Fibroblast of mammary gland (primary cell): ENCODE measurements at places on chromosomes 12 and 14.

DNA sequence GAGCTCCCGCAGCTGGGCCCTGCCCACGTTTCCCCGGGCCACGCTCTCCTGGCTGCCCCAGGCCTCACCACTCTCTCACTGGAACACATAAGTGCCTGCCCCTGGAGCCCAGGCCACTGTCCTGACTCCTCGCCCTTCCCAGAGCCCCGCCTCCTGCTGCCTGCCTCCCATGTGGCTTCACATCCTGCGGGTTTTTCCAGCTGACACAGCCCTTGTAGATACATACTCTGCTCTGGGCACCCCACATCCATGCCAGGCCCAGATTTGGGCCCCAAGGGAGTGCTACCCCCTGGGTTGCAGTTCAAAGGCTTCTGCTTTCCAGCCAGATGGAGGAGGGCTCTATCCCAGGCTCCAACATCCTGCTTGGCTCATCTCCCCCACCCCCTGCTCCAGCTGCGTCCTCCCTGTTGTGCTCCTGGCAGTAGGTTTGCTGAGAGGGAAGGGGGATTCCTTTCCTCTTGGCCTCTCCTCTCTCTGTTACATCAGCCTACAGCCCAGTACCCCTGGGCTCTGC lies 60.1 kb downstream of the TSPAN9 start:
- peak; percentile 55 for DNase-seq

GRCh38 chr12:132359551-132359950 lies 30.2 kb upstream of the GALNT9 start:
- DNase-seq: no peak

GRCh38 chr14:61703342-61704129 lies 8.2 kb downstream of the HIF1A start:
- no peak for DNase-seq

GRCh38 chr14:57502586-57503254 lies 9.1 kb upstream of the CCDC198 start:
- peak; percentile 73 for DNase-seq

DNA sequence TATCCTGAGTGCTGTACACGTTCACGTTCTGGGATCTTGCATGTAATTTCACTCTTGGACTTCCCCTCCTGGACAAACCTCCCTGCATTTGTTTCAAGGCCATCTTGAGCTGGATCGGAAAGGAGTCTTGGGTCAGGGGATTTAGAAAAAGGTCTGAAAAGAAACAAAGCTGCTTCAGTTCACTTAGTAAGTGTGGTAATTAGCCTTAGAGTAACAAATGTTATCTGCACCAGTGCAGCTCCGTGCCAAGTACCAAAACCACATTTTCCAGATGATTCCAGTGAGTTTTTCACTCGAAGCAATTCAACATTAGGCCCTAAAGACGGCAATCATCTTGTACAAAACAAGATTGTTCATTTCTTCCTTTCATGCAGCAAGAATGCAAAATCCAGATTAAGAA lies 39.4 kb upstream of the ATXN2 start:
- DNase-seq: no peak

GRCh38 chr14:36797634-36798033 lies 136.0 kb downstream of the PAX9 start:
- DNase-seq: no peak

DNA sequence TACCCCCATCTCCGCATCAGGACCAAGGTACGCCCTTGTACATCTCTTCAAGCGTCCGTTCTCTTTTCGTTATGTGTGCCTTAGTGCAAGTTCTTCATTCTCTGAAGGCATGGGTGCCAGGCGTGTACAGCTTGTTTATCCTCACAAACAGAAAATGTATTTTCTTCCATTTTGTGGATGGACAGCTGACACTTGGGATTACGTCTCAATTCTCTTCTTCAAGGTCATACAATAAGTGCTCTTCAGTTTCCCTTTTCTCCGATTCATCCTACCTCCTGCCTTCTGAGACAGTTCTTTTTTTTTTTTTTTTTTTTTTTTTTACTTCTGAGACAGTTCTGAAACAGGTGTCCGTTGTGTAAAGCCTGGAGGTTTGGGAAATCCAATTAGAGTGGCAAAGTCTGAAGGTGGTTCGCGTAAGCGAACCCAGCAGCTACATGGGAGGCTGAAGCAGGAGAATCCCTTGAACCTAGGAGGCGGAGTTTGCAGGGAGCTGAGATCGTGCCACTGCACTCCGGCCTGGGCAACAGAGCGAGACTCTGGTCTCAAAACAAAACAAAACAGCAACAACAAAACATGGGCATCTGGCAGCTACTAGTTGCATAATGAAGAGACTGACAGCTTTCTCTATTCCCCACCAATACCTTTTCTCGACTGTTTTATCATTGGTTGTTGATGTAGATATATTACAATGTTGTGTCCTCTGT lies 734 bp downstream of the COX6A1 start:
- DNase-seq: no peak

GRCh38 chr14:70183991-70184390 lies 4.8 kb downstream of the SLC8A3 start:
- DNase-seq: no peak

- DNase-seq: no peak
These were observed 744.9 kb upstream of the MGAT4C start for GRCh38 chr12:87001102-87001501.

GRCh38 chr14:74848768-74849167 lies 27.2 kb downstream of the PROX2 start:
- peak; percentile 56 for DNase-seq

- peak; percentile 85 for DNase-seq
These were observed 694 bp downstream of the TMBIM6 start for GRCh38 chr12:49741882-49742620.

GRCh38 chr14:55625481-55625880 lies 45.5 kb downstream of the KTN1 start:
- DNase-seq: no peak

- DNase-seq: no peak
These were observed 9.0 kb downstream of the TAPBPL start for GRCh38 chr12:6460751-6461371.

DNA sequence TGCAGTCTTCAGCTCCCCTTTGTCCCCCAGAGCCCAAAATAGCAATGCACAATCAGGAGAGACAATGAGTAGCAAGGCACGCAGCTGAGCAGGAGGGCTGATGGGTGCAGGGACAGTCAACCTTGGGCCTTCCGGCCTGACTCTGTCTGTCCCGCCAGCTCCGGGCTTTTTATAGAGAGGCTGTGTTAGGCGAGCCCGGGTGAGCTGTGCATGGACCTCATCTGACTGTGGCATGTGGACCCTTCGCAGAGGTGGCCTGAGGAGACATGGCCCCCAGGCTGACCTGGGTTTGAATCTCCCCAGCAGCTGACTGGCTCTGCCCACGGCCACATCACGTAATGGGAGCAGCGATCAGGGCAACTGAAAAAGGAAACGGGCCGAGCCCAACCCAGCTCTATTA lies 177.9 kb downstream of the TSPAN9 start:
- DNase-seq: no peak

DNA sequence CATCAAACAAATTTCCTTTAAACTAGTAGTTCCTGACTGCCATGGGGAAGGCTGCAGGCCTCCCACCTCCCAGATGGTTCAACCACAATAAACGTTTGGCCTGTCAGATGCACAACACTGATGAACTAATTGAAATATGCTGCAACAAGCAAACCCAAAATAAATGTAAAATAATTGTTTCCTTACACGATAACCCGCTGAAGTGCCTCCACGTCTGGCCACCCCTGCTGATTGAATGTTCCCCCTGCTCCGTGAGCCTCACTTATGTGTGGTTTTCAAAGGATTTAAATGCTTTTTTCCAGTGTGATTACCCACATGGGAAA lies 8.4 kb downstream of the PITPNM2 start:
- no peak for DNase-seq

DNA sequence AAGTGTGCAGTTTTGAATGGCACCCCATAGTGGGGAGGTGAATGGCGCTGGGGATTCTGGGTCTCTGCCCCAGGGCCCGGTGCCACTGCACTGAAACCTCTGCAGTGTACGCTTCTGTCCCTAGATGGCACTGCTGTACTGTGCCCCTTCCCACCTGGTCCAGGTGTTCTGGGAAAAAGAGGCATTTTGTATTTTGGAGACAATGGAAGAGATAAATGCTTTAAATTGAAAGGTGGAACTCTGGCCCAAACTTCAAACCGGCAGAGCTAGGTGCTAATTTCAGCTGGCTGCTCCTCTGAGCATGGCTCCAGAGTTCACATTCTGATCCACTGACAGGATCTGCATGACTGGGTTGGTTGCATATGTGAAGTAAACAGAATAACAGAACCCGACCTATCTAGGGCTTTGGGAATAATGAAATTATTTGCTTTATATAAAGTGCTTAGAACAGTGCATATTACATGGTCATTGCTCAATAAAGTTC lies 52.2 kb downstream of the KRT80 start:
- DNase-seq: no peak

- DNase-seq: no peak
These were observed 4.0 kb upstream of the MAPK1IP1L start for GRCh38 chr14:55047301-55048053.

GRCh38 chr14:63452796-63453195 lies 90.4 kb downstream of the PPP2R5E start:
- DNase-seq: no peak

GRCh38 chr14:31941487-31941886 lies 135.6 kb upstream of the ARHGAP5 start:
- no peak for DNase-seq

DNA sequence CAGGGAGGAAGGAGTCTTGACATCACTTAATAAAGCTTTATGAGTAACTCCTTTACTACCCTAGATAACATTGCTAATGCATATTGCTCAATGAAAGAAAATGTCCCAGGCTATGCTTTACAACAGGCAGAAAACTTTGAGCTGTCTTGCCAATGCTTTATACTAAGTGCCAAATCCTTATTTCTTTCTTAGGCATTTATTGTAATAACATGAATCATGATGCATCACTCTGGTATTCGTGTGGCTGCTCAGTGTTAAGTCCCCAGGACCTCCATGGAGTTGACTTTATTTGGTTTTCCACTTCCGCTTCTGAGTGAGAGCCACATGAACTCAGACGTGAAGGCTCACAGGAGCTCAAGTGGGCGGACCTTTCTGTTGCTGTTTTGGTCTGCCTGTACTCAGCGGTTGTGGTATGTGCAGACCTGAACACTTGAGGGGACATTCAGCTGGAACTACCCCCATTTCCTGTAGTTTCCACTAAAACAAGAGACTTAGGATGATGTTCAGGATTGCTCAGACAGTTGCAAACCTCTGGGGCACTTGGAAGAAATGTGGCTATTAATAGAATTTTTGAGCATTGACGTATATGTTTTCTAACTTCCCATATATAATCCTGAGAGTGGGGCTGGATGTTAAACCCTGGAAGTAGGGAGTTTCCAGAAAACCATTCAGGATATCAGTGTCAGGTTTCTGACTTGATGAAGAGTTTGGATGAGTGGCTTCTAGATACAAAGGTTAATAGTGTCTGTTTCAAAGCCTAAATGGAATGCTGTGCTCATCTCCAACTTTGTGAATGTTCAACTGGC lies 258.6 kb downstream of the MSRB3 start:
- peak; percentile 100 for DNase-seq

DNA sequence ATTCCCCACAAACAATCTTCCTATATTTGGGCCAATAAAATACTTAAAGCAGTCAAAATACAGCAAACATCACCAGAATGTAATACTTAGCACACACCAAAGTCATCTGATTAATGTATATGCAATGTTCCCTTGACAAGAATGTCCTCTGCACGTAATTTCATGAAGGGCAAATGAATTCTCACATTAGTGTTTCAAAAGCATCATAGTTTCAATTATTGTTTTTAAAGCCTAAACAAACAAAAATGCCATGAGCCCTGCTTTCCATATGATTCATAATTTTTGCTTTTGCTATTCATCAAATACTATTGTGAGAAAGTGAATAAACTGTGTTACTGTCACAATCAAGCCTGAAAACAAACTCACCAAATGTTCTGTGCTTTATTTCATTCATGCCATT lies 156.0 kb downstream of the EPS8 start:
- DNase-seq: peak; percentile 71

GRCh38 chr12:42732908-42733411 lies 143.4 kb upstream of the PRICKLE1 start:
- peak; percentile 33 for DNase-seq

- DNase-seq: no peak
These were observed 31.4 kb upstream of the C12orf76 start for GRCh38 chr12:110079477-110080400.

DNA sequence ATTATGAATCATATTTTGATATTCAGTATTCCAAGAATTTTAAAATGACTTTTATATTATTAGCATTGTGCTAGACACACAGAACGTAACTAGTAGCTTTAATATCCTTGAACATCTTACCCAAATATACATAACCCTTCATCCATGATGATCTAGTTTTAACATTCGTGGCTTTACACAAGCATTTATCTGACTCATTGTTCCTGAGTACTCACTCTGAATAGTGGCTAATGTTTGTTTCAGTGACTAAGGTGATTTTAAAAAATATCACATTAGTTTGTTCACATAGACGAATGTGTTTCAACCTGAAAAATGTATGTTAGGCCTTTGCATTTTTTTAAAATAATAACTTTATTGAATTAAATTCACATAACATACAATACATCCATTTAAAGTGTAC lies 80.0 kb upstream of the PTPRQ start:
- DNase-seq: peak; percentile 6

DNA sequence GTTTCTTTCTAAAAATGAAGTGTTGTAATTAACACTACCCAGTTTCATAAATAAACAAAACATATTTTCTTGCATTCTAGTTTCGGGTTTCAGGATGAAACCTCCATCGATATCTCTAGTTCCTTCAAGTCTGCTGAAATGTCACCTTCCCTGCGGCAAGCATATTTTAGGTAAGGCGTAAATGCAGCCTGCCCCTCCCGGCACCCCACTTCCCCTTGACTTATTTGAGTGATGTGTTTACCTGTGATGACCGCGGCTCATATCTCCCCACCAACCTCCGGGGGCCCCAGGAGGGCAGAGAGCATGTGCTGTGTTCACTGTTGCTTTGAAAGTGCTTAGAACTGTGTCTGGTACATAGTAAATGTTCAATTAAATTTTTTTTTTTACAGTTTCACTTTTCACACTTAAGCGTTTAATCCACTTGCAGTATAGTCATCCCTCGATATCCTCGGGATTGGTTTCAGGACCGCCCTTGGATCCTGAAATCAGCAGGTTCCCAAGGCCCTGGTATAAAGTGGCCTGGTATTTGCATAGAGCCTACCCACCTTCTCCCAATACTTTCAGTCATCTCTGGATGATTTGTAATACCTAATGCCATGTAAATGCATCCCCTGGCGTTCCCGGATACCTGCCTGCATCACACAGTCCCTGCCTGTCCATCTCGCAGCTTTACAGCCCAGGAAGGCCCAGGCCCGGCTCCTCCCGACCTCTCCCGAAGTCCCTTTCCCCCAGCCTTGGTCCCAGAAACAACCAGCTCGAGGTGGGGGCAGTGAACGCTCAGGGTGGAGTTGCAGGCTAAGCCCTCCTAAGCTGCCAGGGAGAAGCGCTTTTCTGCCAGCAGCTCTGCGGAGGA lies 40.2 kb upstream of the FBRSL1 start:
- DNase-seq: no peak

DNA sequence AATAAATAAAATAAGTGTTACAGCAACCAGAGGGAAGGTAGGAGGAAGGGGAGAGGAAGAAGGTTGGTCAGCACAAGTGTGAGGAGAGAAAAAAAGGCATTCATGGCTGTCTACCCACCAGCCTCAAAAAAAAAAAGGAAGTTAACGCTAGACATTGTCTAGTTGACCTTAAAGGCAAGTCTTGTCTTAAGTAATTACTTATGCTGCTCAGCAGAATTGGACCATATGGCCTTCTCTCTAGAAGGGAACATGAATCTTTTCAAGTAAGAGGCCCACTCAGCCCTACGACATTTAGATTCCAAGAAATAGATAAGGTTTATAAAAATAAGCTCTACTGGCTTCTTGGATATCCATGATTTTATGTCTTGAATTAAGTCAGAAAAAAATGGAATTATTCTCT lies 172.7 kb downstream of the ETNK1 start:
- no peak for DNase-seq
